ENCODE measurements at places on chromosomes 7 and 10.

DNA sequence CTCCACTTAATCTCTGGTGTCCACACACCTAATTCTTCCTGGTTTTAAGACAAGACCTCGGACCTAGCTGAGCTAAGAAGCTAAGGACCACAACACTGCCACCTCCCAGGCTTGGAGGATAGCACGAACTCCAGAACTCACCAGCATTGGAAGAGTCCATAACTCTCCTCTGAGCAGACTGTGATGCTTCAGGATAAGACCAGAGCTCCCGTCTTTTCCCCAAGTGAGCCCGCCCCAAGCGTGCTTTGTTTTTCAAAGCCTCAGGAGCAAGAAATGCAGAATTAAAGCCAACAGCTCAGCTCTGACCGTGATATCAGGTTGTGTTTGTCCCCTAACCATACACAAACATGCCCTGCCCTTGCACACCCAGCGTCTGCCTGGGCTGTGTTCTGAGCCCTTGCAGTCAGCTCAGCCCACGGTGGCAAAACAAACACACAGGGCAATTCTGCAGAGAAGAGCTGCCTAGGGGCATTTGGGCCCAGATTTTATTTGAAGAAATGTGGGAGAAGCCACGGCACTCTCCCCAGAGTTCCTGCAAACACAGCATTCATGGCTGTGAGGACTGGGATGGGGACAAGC is 145.4 kb downstream of the WDR11 start:
- DNase-seq: no peak

DNA sequence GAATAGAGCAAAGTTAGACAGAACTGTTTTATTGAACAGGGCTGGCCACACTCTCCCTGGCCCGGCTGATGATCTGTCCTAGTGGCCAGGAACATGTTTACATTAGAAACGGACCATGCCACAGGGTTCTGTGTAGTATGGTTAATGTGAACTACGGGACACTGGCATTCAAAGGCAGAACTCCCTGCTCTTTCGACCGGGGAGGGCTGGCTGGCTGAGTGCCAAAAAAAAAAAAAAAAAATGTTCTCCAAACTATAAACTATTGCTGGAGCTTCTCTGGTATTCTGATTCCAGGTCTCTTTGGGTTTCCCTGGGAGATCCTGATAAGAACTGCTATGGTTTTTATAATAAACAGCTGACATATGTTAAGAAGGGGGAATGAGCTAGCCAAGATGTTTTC is 1262.6 kb upstream of the SORCS1 start:
- no peak for DNase-seq

GRCh38 chr7:155398944-155399343 is 59.0 kb upstream of the EN2 start:
- no peak for DNase-seq

DNA sequence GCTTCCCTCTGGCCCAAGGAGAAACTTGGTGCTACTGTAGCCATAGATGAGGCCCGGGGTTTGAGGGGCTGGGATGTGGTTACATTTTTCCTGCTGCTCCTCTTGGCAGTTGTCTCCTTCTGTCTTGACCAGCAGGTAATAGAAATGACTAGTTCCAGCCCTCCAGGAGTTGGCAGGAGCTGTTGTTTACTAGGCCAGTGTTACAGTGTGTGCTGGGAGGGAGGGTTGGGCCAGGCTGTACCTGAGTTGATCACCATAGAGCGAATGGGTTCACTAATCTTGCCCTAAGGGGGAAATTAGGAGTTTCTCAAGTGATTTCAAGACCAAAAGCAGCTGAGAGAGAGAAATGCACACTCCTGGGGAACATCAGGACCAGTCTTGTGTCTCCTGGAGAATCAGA is 34.9 kb downstream of the PAX2 start:
- no peak for DNase-seq

DNA sequence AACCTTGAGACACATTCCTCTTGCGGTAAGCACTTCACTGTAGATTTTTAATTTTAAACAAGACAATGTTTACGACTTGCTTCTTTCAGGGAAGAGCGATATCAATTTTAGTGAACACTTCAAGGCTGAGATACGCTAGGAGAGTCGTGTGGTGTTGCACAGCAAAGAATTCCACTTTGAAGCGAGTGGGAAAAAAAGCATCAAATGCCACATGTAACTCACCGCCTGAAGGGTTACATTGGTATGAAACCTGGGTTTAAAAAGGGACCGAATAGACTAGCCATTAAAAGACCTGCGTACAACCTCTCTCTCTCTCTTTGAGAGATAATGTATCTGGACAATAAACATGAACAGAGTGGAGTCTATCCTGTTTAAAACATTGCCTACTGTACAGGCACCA is 68.8 kb upstream of the ATRNL1 start:
- no peak for DNase-seq

DNA sequence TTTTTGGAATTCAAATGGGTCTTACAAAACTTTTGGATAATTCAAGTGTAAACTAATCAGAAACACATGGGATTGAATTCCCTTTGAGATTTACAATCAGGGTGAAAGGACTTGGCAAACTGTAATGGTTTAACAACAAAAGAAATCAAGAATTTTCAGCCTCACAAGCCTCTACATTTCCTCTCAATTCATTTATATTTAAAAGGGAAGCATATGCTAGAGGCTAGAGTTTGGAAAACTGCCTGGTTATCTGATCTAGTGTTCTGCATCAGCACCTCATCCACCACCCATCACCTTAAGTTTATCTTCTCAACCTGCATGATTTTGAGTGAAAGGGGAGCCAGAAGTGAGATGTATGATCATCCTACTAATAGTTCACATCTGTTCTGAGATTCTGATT is 120.7 kb downstream of the TES start:
- DNase-seq: no peak

- no peak for DNase-seq
These were observed 66.1 kb upstream of the STK17A start for GRCh38 chr7:43516581-43517342.

DNA sequence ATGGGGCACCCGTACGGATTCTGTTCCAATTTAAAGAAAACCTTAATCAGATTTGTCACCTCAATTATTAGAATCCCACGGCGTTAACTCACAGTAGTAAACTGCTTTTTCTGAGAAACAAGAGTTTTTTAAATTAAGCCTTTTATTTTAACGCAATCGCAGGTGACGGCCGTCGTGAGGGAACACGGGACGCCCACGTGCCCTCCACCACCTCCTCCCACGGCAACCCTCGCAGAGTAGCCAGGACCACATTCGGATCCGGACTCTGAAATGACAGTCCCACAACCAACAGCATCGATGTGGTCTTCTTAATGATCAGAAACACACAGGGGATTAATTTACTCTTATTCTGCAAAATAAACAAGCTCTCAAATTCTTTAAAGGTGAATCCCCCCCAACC is 22.0 kb upstream of the GPR146 start:
- no peak for DNase-seq

DNA sequence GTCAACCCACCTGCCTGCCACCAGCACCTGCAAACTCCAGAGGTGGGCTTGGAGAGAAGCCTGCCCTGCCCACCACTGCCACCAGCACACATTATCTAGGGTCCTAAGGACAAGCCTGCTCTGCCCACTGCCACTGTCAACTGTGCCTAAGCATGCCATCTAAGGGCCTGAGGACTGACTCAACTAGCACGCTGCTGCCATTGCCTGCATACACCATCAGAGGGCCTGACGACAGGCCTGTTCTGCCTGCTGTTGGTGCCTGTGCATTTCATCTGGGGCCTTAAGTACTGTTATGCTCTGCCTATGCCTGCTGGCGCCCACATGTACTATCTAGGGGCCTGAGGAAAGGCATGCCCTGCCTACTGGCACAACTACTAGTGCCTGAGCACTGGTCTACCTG is 27.0 kb upstream of the LRRD1 start:
- no peak for DNase-seq
